HT-29 (cell line): ENCODE measurements at places on chromosomes 2 and 18.

DNA sequence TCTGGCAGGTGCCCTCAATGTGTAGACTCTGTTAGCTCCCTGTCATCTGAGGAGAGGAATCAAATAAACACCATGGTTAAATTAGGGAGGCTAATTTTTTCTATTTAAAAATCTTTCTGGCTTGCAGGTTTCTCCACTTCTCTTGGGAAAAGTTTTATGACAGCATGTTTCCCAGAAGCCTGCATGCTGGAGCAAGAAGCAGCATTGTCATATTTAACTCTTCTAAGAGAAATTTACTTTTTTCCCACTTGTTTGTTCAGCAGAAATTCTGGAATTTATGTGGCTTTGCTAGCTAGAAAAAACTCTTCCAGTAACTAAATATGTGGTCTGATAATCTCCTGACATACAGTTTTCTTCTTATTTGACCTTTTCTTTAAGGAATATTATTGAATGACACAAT, 230.5 kb downstream of the PARD3B start:
- DNase-seq: no peak

DNA sequence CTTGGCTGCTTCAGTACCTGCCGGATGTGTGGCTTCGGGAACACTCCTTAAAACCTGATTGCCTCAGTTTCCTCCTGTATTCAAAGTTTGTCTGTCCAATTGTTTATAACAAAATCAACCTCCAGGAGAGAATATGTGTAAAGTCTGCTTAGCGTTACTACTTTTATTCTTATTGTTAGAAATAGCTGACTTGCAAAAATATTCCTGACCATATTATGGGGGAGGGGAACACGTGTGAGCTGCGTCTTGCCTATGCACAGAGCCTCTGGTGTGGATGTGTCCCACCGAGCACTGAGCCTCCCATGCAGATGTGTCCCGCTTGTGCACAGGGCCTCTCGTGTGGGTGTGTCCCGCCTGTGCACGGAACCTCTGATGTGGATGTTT, 82.5 kb downstream of the DCDC2C start:
- DNase-seq: no peak

DNA sequence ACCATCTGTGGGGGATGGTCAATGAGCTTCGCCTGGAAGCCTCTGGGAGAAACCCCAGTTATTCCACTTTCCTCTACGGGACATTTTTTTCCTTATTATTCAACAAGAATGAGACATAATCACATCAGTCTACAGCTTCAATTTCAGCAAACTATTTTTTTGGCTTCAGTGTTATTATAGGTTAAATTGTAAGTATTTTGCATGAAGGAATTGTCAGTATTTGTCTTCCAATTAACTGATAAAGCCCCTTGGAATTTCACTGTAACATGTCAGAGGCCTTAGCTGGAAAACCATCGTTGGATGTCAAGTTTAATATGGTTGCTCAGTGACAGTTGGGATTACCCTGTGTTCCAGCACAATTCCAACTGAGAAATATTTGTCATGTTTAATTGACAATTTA, 480.9 kb upstream of the CHST9 start:
- no peak for DNase-seq

DNA sequence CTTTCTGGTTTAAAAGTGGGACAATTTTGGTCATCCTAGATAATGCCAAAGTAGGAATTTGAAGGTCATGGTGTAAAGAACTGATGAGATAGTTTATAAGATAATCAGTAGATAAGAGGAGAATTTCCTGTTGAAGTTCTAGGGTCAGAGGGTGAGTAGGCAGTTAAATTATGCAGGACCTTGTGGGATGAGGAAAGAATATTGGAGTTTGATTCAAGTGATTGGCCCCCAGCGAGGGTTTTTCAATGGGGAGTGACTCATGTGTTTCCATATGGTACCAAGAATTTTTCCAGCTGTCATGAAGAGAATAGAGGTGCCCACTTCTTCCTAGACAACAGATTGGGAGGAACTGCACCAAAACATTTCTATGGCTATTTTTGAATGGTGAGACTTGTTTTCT, 940.2 kb upstream of the ZEB2 start:
- DNase-seq: no peak

GRCh38 chr2:238220892-238221521, 17.5 kb upstream of the ILKAP start:
- no peak for DNase-seq

GRCh38 chr2:118813601-118814339, 33.7 kb downstream of the EN1 start:
- no peak for DNase-seq

- no peak for DNase-seq
These were observed 100.8 kb downstream of the MRPS9 start for GRCh38 chr2:105138643-105139042.

- DNase-seq: no peak
These were observed 131.7 kb upstream of the TNP1 start for GRCh38 chr2:216991563-216991962.

- no peak for DNase-seq
These were observed 507.3 kb upstream of the LRRTM4 start for GRCh38 chr2:78029392-78029995.
